ENCODE measurements at places on chromosomes 7 and 10.

DNA sequence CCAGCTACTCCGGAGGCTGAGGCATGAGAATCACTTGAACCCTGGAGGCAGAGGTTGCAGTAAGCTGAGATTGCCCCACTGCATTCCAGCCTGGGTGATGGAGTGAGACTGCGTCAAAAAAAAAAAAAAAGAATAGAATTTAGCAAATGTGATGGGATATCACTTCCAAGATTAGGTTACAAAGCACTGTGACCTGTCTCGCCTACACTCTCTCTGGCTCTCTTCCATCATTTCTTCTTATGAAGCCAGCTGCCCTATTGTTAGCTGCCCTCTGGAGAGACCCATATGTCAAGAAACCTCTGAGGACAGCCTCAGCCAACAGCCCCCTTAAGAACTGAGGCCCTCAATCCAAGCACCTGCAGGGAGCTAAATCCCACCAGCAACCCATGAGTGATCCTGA is 28.2 kb downstream of the ARHGAP21 start:
- DNase-seq: no peak

GRCh38 chr10:42652858-42653257 is 14.5 kb upstream of the ZNF33B start:
- no peak for DNase-seq

DNA sequence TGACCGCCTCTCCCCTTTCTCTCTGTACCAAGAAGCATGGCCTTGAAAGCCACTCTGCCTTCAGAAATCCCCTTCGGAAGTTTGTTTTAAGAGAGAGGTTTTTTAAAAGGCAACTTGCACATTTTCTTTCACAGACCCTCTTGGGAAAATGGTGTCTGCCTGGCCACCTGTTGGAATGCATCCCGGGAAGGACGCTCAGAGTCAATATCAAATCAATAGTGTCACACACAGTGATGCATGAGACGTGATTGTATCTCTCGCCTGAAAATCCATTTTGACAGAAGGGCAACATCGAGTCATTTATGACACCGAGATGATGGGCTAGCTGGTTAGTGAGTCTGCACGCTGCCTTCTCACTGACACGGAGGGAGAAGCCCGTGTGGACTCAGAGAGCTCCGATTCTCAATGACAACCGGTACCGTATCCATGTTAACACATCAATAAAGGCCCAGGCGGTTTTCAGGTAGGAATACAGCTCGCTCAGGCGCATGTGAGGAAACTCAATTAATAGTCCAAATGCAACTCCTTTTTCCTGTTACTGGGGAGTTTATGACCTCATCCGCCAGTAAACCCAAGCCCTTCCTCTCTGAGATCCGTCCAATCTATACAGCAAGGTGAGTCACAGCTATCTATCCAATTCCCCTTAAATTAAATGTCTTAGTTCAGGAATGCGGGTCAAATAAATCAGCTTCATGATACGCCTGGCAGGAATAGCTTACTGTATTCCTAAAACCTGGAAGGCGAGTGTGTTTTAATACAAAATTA is 621.5 kb upstream of the MKI67 start:
- DNase-seq: no peak

GRCh38 chr10:104617831-104618230 is 23.3 kb upstream of the SORCS3 start:
- no peak for DNase-seq

- no peak for DNase-seq
These were observed 99.9 kb downstream of the CUBN start for GRCh38 chr10:17029581-17030271.

Measured in D721Med (cell line).